ENCODE measurements at places on chromosomes 5 and 9.

GRCh38 chr9:2260417-2261306 lies 245.5 kb downstream of the SMARCA2 start:
- no peak for DNase-seq

GRCh38 chr5:159094745-159095144 lies 5.0 kb downstream of the EBF1 start:
- DNase-seq = peak; percentile 14

DNA sequence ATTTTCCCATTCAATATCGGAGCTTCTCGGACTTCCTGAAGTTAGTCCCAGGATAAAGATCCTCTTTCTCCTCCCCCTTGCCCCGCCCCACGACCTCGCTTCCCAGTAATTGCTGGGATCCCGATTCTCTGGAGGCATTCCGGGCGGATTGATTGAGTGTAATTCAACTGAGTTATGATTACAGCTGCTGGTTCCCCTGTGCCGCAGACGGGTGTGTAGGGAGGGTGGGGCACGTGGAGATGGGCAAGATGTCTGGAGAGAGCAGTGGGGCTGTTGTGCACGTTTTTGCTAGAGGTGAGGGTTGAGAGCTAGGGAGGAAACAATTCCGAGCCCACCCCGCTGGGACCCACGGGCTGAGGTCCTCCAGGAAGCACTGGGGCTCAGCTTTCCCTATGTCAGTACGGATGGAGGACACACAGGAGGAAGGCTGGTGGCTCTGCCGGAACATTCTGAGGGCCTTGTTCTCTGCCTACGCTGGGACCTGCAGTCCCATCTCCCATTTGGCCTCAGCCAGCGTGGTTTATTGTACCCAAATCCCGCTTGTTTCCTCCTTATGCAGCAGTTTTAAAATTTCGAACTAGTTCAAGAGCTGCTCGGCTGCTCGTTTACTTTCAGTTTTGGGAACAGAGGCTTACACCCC lies 2.4 kb upstream of the DMRT2 start:
- no peak for DNase-seq

- no peak for DNase-seq
Measured at GRCh38 chr9:36817160-36817834, 216.8 kb downstream of the PAX5 start.

DNA sequence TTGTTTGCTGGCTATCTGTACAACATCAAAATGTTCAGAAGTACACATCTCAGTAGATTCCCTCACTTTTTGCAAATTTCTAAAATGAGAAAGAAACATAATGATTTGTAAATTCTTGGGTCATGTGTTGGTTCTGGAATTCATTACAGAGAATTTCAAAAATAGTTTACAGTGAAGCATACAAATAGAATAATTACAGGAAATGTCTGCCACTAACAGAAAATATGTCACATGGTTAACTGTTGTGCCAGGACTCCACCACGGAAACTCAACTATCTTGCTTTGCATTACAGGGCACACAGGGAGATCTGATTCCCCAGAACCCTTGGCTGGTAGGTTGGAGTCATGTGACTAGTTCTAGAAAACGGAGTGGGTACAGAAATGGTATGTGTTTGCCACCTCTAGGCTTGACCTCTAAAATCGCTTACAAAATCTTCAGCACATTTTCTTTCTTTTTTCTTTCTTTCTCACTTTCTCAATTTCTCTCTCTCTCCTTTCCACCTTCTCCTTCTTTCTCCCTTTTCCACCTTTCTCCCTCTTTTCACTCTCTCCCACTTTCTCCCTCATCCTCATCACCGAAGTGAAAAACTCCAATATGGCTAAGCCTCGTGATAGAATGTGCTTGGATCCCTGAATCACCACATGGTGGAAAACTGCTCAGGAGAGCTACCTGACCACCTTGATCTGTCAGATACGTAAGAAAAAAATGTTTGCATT lies 32.4 kb downstream of the RASEF start:
- no peak for DNase-seq

- DNase-seq = peak; percentile 63
Measured at GRCh38 chr5:72818866-72819534, 2.5 kb downstream of the TNPO1 start.

- DNase-seq = no peak
Measured at GRCh38 chr5:7755958-7756357, 95.0 kb downstream of the CFAP90 start.

- no peak for DNase-seq
Measured at GRCh38 chr9:110532908-110533665, 46.5 kb downstream of the SVEP1 start.
